Caco-2 (cell line): ENCODE measurements at places on chromosomes 7 and 10.

DNA sequence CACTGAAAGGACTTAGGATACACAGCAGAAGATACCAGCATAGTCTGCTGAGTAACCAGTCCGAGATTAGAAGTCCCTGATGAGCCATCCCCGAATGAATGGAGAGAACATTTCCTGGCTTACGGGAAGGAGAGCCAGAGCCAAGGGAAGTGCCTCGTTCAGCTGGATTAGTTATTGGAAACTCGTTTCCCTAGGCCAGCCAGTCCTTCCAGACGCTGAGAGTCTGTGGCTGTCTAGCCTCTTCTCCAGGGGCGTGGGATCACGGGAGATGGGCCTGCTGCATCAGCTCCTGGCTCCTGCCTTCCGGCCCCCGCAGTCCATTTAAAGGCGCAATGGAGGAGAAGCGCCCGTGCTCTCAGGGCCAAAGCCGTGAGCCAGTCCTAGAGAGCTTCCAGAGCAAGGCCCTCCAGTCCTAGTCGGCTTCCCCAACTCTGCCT lies 712.8 kb downstream of the PARD3 start:
- H3K4me1 ChIP-seq: no peaks in the 10 kb centered on the region
- no peak overlapping the region for H3K4me3 ChIP-seq
- DNase-seq: no peak
- H3K36me3 ChIP-seq: no peaks in the 10 kb centered on the region
- H3K27ac ChIP-seq: no peak overlapping the region

DNA sequence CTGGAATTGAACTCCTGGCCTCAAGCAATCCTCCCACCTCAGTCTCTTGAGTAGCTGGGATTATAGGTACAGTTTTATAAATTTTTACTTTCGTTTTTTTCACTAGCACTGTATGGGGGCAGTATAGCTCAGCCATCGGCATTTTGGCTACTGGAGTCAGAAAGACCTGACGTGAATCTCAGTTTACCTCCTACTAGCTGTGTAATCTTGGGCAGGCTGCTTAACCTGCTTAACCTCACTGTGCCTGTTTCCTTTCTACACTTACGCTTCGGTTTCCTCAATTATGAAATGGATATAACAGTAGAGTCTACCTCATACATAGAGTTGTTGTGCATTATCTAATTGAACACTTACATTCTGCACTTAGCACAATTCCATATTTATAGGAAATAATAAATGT lies 16.7 kb downstream of the STN1 start:
- H3K27me3 ChIP-seq: no peaks in the 10 kb centered on the region
- no peak for DNase-seq
- H3K36me3 ChIP-seq: no peaks in the 10 kb centered on the region
- no peak overlapping the region for H3K4me3 ChIP-seq

GRCh38 chr7:30556840-30557239 lies 37.8 kb upstream of the GARS1 start:
- H3K36me3 ChIP-seq: no peaks in the 10 kb centered on the region
- H3K27ac ChIP-seq: no peak overlapping the region
- H3K4me3 ChIP-seq: no peak overlapping the region
- DNase-seq: no peak
- no peaks in the 10 kb centered on the region for H3K27me3 ChIP-seq
- no peaks in the 10 kb centered on the region for H3K4me1 ChIP-seq

DNA sequence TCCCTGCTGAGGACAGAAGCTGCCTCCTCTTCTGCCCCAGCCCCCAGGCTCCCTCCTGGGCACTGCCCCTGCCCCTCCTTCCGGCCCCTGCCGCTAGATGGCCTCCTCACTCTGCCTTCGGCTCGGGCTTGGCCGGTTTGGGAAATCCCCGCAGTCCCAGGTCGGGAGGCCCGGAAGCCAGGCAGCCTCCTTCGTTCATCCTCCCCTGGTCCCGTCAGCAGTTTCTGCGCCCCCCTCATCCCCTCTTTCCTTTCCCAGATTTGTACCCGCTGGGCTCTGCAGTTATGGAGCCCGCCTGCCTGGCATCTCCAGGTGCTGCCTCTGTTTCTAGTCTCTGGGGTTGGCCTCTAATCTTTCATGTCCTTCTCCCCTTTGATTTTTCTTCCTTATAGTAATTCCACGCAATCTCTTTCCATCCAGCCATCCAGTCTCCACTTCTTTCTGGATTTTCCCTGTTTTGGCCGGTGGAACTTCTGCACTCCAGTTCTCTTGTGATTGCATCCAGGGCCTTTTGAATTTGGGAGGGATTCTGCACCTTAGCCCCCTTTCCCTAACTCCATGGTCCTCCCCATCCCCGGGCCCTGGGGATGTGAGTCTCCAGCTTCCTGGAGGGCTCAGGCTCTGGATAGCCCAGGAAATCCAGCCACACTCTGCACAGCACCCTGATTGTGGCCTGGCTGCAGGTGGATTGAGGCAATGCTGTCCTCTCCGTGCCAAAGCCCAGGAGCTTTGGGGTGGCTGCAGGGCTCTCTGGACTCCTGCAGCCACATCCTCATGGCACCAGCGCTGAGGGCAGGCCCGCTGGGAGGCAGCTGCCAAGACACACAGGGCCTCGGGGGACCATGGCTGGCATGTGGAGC lies 3.3 kb upstream of the SHH start:
- DNase-seq: peak; percentile 76
- no peaks in the 10 kb centered on the region for H3K36me3 ChIP-seq
- peaks cover 3% of the 10 kb centered on the region for H3K27me3 ChIP-seq

DNA sequence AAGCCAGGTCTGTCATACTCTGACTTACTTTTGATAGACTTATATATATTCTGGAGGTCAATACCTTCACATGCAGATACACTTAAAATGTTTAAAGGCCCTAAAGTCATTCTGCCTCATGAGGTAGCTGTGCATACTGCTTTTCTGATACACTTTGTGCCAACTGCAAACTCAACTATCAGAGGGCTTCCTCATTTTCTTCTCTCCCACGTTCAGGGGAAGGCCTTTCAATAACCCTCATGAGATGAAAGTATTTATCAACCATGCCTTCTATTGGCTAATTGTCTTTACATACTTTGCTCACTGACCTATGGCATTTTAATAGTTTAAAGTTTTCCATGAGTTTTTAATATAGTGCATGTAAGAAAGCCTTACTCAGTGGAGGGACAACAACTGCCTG lies 112.7 kb upstream of the AMPH start:
- DNase-seq: no peak
- no peaks in the 10 kb centered on the region for H3K27me3 ChIP-seq
- H3K4me1 ChIP-seq: no peaks in the 10 kb centered on the region; the same call in 1 of the 2 replicates

- H3K36me3 ChIP-seq: no peaks in the 10 kb centered on the region
- H3K4me1 ChIP-seq: no peaks in the 10 kb centered on the region
- H3K27ac ChIP-seq: no peak overlapping the region
- no peaks in the 10 kb centered on the region for H3K27me3 ChIP-seq
- no peak overlapping the region for H3K4me3 ChIP-seq
These were observed 22.0 kb downstream of the HECTD2 start for GRCh38 chr10:91432175-91432574.

DNA sequence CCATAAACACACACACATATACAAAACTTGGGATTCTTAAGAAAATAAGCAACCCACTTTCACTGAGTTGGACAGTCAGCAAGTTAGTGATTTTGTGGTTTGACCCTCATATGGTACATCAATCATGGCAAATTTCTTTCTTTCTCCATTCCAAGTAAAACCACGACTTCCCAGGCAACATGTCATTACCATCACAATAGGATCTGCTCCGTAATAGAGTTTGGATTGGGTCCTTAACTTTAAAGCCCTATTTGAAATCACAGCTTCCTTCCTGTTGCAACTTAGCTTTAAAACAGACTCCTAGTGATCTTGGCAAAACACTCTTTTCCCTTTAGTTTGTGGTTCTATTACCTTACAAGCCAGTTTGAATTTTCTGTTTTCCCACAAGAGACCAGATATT lies 483.6 kb downstream of the INHBA start:
- no peak for DNase-seq
- no peak overlapping the region for H3K27ac ChIP-seq
- no peak overlapping the region for H3K4me3 ChIP-seq

GRCh38 chr7:151245360-151246101 lies 3.0 kb downstream of the SMARCD3 start:
- peaks cover 18% of the 10 kb centered on the region for H3K4me1 ChIP-seq
- no peak for DNase-seq
- H3K4me3 ChIP-seq: no peak overlapping the region
- H3K27me3 ChIP-seq: no peaks in the 10 kb centered on the region

- no peaks in the 10 kb centered on the region; the same call in 1 of the 2 replicates for H3K36me3 ChIP-seq
- no peak overlapping the region for H3K27ac ChIP-seq
- no peaks in the 10 kb centered on the region for H3K4me1 ChIP-seq
- no peak overlapping the region for H3K4me3 ChIP-seq
- no peaks in the 10 kb centered on the region for H3K27me3 ChIP-seq
- DNase-seq: no peak
These were observed 99.9 kb downstream of the CNOT4 start for GRCh38 chr7:135409845-135410542.

DNA sequence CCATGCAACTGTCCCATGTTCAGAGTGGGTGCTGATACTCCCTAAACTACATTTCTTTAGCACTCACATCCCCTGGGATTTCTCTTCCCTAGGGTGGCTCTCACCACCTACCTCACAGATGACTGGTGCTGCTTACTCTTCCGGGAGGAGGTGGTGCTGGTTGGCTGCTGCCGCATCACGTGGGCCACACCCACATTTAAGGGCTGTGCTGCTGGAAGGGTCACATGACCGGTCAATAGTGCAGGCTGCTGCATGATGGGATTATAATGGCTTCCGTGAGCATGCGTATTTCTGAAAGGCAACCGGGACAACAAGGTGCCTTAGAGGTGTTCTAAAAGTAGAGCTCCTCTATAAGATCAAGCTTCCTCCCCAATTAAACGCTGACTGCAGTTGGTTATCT lies 76.8 kb downstream of the CLEC2L start:
- no peaks in the 10 kb centered on the region for H3K27me3 ChIP-seq
- no peaks in the 10 kb centered on the region for H3K4me1 ChIP-seq
- no peak for DNase-seq
- H3K4me3 ChIP-seq: no peak overlapping the region

DNA sequence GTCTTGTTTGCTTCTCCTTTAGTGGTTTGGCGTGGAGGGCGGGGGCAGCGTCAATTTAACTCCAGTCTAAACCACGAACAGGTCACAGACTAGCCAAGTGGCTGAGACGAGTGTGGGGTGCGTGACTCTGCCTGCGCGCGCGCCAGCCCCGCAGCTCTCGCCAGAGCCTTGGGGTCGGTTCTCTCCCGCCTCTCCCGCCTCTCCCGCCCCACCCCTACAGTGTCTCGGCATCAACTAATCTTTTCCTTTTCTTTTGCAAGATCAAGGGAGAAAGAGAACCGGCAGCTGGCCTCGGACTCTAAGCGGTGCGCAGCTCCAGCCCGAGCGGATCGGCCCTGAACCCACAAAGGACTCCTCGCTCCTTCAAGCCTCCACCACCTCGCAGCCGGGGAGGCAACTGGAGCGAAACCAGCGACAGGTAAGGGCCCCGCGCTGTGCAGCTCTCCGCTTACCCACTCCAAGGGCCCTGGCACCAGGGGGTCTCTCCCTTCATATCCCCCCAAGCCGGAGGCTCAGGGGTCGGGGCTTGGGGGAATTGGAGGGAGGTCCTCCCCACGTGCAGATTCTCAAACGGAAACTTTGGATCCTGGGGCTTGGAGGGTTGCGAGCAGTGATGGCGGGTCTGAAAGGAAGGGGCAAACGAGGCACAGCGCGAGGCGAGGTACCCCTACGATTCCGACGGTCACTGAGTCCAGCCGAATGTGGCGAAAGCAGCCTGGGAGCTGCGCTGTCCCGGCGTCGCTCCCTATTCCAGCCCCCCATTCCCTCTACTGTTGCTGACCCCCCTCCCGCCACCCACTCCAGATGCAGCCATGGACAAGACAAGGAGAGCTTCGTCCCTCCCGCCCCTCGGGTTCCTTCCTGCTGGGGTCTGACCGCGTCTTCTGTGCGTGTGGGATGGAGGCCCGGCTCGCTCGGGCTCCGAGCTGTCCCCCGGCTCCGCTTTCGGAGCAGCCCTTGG lies 829 bp downstream of the CHRM2 start:
- no peak for DNase-seq
- no peaks in the 10 kb centered on the region for H3K36me3 ChIP-seq
- no peak overlapping the region for H3K4me3 ChIP-seq
- no peaks in the 10 kb centered on the region for H3K4me1 ChIP-seq
- H3K27me3 ChIP-seq: no peaks in the 10 kb centered on the region

DNA sequence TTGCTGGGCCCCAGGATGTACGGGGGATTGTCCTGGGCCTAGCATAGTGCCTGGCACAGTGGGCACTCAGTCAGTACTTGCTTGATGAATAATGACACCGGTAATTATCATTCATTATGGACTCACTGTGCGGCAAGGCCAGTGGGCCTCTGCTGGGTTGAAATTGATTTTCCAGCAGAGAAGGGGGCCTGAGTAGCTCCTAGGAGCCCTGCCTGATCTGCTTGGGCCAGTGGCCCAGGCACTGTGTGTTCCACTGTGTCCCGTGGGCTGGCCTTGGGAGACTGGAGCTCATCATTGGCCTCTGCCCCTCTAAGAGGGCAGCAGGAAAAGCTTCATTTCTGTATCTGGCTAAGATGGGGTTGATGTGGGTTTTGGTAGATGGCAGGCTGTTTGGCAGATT lies 1.4 kb downstream of the CHST3 start:
- H3K4me3 ChIP-seq: peak overlapping the region; percentile 84
- peak overlapping the region; percentile 96 for H3K27ac ChIP-seq
- no peaks in the 10 kb centered on the region for H3K27me3 ChIP-seq
- no peak for DNase-seq
- H3K4me1 ChIP-seq: peaks cover 69% of the 10 kb centered on the region

- no peak overlapping the region for H3K4me3 ChIP-seq
- no peaks in the 10 kb centered on the region for H3K27me3 ChIP-seq
- H3K4me1 ChIP-seq: peaks cover 16% of the 10 kb centered on the region
- DNase-seq: no peak
- no peak overlapping the region for H3K27ac ChIP-seq
These were observed 32.3 kb downstream of the SLC16A9 start for GRCh38 chr10:59677253-59677831.

- no peaks in the 10 kb centered on the region for H3K36me3 ChIP-seq
- no peaks in the 10 kb centered on the region for H3K27me3 ChIP-seq
- H3K27ac ChIP-seq: no peak overlapping the region
- no peaks in the 10 kb centered on the region for H3K4me1 ChIP-seq
- DNase-seq: no peak
These were observed 365.4 kb downstream of the SUGCT start for GRCh38 chr7:40500219-40500618.

- DNase-seq: no peak
- no peak overlapping the region for H3K27ac ChIP-seq
- no peaks in the 10 kb centered on the region for H3K4me1 ChIP-seq
These were observed 791.4 kb downstream of the PCDH15 start for GRCh38 chr10:54009672-54010071.

GRCh38 chr7:88358881-88359280 lies 52.2 kb upstream of the STEAP4 start:
- H3K36me3 ChIP-seq: no peaks in the 10 kb centered on the region

DNA sequence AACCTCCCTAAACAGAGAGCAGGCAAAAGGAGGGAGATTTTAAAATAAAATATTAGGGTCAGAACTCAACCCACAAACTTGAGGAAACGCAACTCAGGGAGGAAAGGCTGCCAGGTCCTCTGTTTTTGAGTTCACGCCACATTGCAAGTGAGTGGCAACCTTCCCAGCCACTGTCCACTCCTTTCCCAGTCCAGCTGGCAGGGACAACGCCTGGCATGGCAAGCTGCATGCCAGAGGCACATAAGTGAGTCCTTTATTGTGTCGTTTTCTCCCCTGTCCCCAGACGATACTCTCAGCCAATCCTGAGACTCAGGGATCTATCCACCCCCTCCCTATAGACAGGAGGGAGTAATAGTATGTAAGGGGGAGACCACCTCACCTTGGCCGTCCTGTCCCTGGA lies 22.4 kb downstream of the FBXW4 start:
- H3K36me3 ChIP-seq: no peaks in the 10 kb centered on the region
- no peak overlapping the region for H3K4me3 ChIP-seq
- no peak overlapping the region for H3K27ac ChIP-seq
- DNase-seq: no peak
- no peaks in the 10 kb centered on the region for H3K4me1 ChIP-seq
- H3K27me3 ChIP-seq: no peaks in the 10 kb centered on the region
